ENCODE measurements at places on chromosomes 2 and 18. TPM values are rescaled to one million over a fixed set of nuclear protein-coding genes. Genes with fewer than 3 reads are reported as not detected.

Gene LINC00305
- polyA plus RNA-seq, result not detected

Gene HOXD8
- polyA plus RNA-seq, result not detected

Gene IL18RAP
- polyA plus RNA-seq, result not detected

Gene UGT1A3
- polyA plus RNA-seq, result not detected

Gene KLHL14
- not detected for polyA plus RNA-seq

Gene STON1
- polyA plus RNA-seq, result 0.23 TPM

Gene WDCP
- 10.2 TPM for polyA plus RNA-seq

Gene CELF4
- not detected for polyA plus RNA-seq

Gene CCDC148
- 0.35 TPM for polyA plus RNA-seq

Gene ANKRD30B
- not detected for polyA plus RNA-seq

Gene SLC1A4
- 7.0 TPM for polyA plus RNA-seq

Gene RIT2
- not detected for polyA plus RNA-seq

Gene TIMM21
- 57.2 TPM for polyA plus RNA-seq

Gene CCDC74B
- 5.8 TPM for polyA plus RNA-seq

Gene PCARE
- polyA plus RNA-seq, result 0.05 TPM
